ENCODE measurements at places on chromosomes 4 and X. TPM values are rescaled to one million over a fixed set of nuclear protein-coding genes. Genes with fewer than 3 reads are reported as not detected.

DNA sequence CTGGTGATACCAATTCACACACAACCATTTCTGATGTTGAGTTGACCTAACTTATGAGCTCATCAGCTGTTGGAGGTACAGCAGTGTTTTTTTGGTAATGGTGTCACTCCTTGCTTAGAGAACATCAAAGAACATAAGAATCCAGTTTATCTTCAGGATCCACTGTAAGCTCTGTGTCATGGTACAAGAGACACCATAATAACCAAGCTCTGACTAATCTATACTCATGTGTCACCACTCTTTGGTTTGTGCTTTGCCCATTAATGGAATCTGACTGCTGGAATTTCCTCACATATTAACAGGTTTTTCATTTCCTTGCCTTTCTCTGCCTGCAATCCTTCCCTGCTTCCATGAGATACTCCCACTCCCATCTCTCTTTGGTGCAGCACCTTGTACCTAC lies 735.1 kb upstream of the LCORL start:
- H3K4me3 ChIP-seq: no peak overlapping the region
- no peaks in the 10 kb centered on the region for H3K4me1 ChIP-seq
- no peaks in the 10 kb centered on the region for H3K27me3 ChIP-seq
- H3K27ac ChIP-seq: no peak overlapping the region
- no peaks in the 10 kb centered on the region for H3K36me3 ChIP-seq
- DNase-seq: no peak

Gene F8
- total RNA-seq: 2.8 TPM

GRCh38 chr4:15601862-15602261 lies 53.3 kb downstream of the FBXL5 start:
- DNase-seq: no peak
- H3K27me3 ChIP-seq: no peaks in the 10 kb centered on the region
- peaks cover 55% of the 10 kb centered on the region for H3K36me3 ChIP-seq
- no peaks in the 10 kb centered on the region for H3K4me1 ChIP-seq
- H3K4me3 ChIP-seq: no peak overlapping the region

Gene WDR19
- 14.8 TPM for total RNA-seq

DNA sequence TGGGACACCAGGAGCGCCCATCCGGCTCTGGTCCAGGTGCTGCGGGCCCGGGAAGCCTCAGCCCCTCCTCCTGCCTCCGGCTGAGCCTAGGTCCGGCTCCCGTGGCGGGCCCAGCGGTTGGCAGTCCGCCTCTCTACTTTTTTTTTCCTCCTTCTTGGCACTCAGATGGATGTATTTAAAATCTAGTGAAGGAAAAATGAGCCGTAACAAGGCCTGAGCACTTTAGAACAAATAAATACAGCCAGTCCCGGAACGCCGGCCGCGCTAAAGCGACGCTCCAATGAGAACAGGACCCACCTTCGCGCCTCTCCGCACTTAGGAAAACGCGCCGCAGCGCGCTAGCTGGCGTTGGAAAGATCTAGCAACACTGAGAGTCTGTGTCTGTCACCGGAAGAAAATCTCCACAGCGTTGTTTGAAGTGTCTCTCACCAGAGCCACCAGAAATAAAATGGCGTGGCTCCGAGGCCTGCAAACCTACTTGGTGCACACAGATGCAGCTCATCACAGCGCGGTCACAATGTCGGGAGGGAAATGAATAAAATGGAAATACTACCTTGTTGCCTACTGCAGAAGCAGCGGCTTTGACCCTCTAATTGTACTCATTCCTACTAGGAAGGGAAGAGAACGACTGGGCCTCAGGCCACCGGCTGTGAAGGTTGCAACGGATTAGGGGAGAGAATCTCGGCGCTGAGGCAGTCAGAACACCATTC lies 4.7 kb downstream of the NEUROG2 start:
- H3K4me1 ChIP-seq: peaks cover 44% of the 10 kb centered on the region
- peak; percentile 41 for DNase-seq

DNA sequence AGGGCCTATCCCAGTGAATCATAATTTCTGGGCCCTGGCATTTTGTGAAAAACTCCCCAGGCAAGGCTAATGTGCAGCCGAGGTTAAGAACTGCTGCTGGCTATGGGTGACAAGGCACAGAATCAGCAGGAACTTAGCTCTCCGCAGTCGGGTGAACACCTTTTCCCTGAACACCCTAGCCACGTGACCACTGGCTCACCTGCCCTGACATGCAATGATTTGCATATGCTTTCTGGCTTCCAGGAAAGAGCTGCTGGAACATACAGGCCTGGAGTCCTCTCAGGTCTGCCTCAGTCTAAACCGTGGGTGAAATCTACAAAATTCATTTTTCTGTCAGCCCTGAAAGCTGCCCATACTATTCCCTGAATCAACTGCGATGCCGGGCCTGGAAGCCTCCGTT lies 56.6 kb downstream of the ZNF827 start:
- DNase-seq: peak; percentile 88
- H3K27ac ChIP-seq: peak overlapping the region; percentile 43
- no peak overlapping the region for H3K4me3 ChIP-seq
- no peaks in the 10 kb centered on the region for H3K27me3 ChIP-seq

DNA sequence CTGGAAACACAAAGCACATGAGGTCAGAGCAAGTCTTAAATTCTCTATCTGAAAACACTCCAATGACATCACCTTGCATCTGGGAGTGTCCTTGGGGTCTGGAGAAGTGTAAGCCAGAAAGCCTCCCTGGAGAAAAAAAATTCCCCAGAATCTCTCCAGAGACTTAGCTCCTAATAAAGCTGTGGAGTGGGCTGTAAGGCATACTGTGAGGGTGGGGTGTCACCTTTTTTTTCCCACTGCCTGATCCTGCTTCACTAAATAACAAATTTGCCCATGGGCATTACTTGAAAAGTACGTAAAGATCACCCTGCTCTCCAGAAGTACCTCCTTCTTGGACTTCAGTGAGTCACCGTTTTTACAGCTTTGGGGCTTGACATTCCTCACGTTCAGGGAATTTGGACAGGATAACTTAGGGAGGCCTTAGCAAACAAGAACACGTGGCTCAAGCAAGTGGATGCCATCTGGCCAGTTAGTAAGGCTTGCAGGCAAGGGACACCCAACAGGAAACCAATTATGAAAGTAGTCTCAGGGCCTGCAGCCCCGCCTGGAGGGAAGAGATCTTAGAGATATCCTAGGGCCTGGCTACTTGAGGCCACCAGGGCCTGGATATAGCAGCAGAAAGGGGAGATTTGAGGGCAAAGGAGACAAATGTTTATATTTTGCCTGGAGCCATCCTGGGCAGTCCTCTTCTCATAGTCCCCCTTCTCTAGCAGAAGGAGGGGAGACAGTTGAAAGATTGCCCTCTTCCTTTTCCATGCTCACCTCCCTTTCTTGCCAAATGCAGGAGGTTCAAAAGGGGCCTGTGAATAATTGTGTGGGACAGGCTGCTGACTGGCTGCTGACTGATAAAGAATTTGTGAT lies 60.1 kb upstream of the PLAC1 start:
- no peak overlapping the region for H3K27ac ChIP-seq
- H3K4me3 ChIP-seq: no peak overlapping the region
- no peaks in the 10 kb centered on the region for H3K36me3 ChIP-seq
- H3K27me3 ChIP-seq: no peaks in the 10 kb centered on the region
- DNase-seq: peak; percentile 56
- no peaks in the 10 kb centered on the region for H3K4me1 ChIP-seq

Gene DGKK
- not detected for total RNA-seq
